Renal pelvis (tissue), 12 donors: ENCODE measurements at places on chromosomes 5 and 9. TPM values are rescaled to one million over a fixed set of nuclear protein-coding genes. Genes with fewer than 3 reads are reported as not detected.

GRCh38 chr5:154706416-154706815 lies 48.8 kb upstream of the LARP1 start:
- no peak for DNase-seq

DNA sequence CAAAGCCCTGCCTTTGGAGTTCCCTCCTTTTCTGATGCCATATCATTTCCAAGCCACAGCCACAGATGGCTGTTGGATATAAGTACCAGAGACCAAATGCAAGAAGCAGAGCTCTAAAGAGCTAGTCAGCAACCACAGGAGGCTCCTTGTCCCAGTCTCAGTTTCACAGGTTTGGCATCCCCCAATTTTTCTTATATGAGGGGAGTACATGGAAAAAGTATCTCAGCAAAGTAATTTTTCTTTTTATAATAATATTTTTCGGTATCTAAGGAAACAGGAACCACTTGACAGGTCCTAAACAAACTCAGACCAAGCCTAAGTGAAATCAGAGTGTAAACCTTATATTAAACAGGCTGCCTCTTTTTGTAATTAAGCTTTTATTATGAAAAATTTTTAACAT lies 20.1 kb downstream of the GZMK start:
- no peak for DNase-seq

GRCh38 chr9:84478996-84479395 lies 138.4 kb upstream of the SLC28A3 start:
- DNase-seq: no peak

PCDHGB7 gene
- 11.0 TPM for polyA plus RNA-seq

PCDHGB6 gene
- polyA plus RNA-seq: 7.3 TPM

DNA sequence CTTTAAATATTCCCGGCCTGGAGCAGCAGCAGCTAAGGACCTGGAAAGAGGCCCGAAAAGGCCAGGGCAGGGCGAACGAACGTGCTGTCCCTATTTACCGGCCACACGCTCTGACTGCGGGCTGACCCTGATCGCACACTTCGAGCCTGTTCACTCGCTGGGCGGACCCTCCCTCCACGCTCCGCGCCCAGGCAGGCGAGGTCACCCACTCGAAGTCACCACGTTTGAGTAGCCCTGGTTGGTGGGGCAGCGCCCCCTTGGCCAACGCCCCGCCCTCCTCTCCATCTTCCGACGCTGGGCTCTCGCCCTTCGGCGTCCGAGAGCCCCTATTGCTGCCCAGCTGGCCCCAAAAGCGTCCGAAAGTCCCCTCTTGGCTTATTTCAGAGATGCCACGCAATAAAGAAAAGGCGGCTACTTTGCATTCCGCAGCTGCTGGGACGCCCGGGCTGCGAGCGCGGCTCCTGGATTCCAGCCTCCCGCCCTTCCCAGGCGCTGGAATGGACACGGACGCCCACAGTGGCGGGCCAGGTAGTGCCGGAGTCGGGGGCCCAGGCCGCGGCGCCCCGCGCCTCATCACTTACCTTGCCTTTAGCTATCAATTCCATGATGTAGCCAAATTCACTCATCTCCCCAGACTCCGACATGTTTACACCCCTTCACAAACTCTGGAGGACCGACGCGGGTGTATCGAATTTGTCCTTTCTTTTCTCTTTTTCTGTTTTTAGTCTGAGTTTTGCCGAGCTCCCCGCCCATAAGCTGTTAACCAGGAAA lies 9.9 kb upstream of the TRIM36 start:
- DNase-seq: peak; percentile 33

DNA sequence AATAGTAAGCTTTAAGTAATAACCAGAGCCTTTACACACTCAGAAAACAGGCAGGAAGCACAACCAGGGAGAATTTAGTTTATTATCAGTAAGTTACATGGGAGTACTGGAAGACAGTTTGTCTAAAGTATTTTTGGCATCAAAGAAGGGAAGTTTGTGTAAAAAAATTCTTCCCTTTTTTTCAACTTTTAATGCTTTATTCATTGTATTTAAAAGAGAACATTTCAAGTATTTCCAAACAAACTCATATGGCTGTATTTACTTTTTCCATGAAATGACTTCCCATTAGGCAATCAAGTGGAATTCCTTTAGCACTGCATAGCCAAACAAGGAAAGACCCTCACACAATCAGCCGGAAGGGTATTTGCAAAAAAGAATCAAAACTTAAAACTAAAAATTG lies 26.7 kb downstream of the RNF145 start:
- DNase-seq: no peak

DNA sequence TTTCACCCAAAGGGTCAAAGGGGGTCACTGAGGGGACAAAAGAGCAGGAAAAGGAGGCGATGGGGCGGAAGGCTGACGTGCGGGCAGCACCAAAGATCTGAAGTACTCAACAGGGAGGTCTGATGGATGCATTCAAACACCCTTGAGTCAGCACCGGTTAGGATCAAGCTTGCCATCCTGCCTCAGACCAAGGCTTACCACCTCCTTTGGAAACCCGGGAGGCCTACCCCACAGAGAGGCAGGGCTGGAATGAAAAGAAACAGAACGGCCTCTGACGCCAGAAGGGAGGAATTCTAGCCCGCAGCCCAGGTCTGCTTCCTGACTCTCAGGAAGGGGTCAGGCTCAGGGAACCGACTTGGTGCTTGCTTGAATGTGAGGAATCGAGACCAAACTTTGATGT lies 125.6 kb downstream of the PAPPA start:
- no peak for DNase-seq

DNA sequence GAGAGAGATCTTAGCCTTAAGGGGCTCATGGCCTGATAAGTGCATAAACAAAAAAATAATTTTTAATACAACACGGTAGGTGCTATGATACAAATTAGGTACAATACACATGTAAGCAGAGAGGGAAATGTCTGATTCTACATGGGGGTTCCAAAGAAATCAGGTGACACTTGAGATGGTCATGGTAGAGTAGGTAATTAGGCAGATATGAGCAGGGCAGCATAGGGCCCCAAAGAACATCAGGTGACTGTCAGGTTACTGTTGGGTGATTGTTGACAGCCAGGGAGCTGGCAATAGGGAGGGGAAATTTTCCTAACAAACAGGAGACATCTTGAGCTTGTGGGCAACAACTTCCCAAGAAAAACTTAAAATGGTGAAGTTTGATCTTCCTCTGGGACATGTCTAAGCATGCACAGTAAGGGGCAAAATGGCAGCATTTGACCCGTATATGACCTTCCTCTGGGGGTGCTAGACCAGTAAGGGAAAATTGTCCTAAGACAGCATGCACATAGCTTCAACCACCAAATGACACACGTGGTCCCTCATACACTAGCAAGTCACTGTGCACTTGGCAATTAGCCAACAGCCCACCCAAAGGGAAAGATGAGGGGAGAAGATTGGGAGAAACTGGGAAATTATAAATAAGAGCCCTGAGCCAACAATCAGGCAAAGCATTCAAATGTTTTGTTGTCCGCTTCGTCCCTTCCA lies 37.3 kb upstream of the TENT4A start:
- DNase-seq: no peak

DNA sequence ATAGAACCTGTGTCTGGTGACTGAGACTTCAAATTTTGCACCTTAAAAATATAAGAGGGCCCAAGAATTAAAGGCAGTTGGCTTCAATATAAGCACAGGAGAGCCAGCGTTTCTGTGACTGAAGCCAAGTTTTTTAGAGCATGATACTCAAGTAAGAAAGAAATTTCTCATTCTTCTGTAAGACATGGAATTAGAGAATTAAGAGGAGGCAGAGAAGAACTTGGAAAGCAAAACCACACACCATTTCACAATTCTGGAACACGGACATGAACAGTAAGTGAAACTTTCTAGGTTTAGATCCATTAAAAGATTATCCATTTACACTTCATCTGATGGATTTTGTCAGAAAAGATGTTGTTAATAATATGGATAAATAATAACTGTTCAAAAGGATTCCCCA lies 8.9 kb upstream of the AGXT2 start:
- no peak for DNase-seq

DNA sequence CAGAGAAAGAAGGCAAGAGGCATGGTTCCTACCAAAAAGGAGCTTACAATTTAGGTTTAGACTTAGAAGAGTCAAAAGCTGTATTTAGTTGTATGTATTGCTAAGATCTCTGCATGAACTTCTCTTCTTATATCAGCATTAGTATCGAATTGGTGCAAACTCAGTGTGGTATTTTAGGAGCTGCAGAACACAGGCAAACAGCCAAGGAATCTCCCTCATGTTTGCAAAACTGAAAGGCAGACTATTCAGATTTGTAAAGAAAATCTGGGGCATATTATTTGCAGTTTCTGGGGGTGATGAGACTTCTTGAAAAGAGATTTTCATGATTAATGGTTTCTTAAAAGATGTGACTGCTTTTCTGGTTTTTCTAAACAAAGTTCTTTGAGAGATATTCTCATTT lies 252.7 kb downstream of the CEMIP2 start:
- no peak for DNase-seq

DNA sequence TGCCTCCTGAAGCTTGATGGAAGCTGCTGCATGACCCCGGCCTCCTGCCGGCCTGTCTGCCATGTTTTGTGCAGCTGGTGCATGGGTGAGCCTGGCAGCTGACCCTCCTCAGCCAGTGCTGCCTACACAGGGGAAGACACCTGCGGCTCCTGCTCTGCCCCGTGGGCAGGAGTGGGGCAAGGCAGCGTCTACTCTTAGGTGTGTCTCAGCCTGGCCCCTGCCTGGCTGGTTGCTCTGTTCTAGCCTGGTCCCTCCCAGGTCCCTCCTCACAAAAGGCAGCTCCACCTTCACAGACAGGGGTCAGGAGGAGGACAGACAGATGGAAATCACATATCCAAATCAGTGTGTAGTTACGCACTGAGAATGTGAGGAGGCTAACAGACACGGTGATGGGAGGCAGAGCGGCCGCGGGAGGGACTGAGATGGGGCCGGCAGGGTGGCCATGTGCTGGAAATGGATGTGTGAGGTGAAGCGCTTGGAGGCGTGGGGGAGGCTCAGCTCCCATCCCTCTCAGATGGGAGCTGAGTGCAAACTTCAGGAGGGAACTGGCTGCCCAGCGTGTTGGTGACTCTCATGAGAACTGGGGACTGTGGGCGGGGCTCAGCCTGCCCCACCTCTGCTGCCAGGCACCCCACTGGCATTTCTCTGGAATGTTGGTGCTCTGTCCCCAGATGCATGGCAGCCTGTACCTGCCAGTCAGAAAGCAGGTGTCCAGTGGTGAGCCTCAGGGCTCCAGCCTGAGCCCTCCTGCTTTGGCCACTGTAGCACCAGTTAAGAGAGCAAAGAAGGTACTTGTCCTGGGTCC lies 43.4 kb downstream of the PPARGC1B start:
- DNase-seq: no peak

GRCh38 chr5:132787076-132787475 lies 10.0 kb upstream of the SEPTIN8 start:
- no peak for DNase-seq

STPG3 gene
- 3.9 TPM for polyA plus RNA-seq

- DNase-seq: no peak
Measured at GRCh38 chr9:98873951-98874371, 66.5 kb downstream of the GALNT12 start.

STXBP1 gene
- 27.7 TPM for polyA plus RNA-seq

DNA sequence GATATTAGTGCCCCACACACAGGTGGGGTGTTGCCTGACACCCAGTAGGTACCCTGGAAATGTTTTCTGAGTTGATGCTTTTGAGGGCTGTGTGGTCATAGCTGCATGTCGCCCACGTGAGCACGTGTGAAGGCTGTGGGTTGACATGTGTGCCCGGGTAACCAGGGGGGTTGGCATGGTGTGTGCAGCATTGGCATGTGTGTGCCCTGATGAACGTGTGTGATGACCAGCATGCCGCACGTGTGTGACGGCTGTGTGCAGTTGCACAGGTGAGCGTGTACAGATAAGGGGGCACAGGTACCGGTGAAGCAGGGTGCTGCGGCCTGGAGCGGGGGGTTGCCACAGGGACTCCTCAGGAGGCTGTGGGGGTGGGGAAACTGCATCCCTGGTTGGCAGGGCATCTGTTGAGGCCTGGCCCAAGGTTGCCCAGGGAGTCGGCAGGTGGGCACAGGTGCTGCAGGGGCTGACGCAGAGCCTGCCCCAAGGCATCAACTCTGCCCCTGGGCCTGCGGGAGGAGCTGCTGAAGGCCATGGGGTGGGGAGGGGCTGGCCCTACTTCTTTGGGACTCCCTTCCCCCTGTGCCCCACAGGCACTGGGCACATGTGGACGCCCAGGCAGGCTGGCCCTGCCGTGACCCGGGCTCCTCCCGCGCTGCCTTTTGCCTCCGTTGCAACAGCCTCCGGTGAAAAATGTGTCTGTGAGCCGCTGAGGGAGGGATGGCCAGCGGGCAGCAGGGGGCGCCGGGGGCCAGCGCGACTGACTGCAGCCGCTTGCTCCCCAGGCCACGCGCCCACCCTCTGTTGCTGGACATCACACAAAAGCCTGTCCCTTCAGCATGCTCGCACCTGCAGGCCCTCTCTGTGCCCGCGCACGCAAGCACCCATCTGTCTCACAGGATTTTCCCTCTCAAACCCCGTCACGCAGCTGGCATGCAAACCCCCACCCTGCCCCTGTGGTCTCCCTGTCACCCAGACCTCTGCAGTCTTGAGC lies 2.2 kb downstream of the UNC5A start:
- no peak for DNase-seq

TSSK1B gene
- 0.16 TPM for polyA plus RNA-seq

PCDHA8 gene
- 0.10 TPM for polyA plus RNA-seq

- DNase-seq: no peak
Measured at GRCh38 chr5:36552651-36553393, 53.6 kb upstream of the SLC1A3 start.

STC2 gene
- 2.5 TPM for polyA plus RNA-seq

GABRA6 gene
- not detected for polyA plus RNA-seq

DNA sequence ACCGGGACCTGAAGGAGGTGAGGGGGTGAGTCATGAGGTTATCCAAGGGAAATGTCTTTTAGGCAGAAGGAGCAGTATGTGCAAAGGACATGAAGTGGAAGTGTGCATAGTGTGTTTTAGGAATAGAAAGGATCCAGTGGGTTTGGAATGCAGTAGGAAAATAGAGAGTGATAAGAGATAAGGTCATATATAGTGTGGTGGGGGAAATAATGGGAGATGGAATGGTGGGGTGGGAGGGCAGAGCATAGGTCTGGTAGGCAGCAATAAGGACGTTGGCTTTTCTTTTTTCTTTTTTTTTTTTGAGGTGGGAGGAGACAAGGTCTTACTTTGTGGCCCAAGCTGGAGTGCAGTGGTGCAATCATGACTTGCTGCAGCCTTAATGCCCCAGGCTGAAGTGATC lies 17.8 kb downstream of the SNX24 start:
- DNase-seq: no peak

DNA sequence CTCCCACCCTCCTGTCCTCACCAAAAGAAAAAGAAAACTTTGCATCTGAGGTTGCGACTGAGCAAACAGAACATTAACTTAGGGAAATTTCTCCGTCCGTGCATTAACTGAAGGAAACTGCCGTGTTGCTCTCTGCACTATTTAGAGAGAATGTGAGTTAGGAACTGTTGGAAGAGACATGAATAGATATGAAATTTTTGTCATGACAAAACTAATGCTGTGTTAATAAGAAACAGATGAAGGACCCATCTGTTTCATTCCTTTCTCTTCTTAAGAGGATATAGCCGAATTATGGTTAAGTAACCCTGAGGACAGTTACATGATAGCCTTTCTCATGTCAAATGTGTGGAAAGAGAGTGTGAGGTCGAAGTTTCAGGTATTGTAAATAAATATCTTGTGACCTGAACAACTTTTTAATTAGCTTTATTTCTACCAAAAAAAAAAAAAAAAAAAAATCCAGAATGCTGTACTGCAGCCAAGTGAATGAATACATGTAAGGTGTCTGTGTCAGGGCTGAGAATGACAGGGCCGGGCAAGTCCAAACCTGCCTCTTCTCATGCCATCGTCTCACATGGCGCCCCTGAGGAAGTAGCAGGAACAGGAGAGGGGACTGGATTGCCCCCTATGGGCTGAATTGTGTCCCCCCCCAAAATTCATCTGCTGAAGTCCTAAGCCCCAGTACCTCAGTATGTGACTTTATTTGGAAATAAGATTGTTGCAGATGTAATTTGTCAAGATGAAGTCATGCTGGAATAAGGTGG lies 35.6 kb upstream of the ANKRD33B start:
- DNase-seq: no peak
